CD8-positive, alpha-beta memory T cell (primary cell): ENCODE measurements at places on chromosomes 11 and 22. TPM values are rescaled to one million over a fixed set of nuclear protein-coding genes. Genes with fewer than 3 reads are reported as not detected.

GRCh38 chr22:49713003-49713402, 114.7 kb downstream of the BRD1 start:
- no peak for DNase-seq

GRCh38 chr11:126185259-126186024, 26.0 kb downstream of the RPUSD4 start:
- DNase-seq, result no peak

- no peak for DNase-seq
Observed at GRCh38 chr11:8288824-8289491, 25.3 kb upstream of the LMO1 start.

GRCh38 chr22:46162285-46162684, 12.0 kb downstream of the PPARA start:
- no peak for DNase-seq

DNA sequence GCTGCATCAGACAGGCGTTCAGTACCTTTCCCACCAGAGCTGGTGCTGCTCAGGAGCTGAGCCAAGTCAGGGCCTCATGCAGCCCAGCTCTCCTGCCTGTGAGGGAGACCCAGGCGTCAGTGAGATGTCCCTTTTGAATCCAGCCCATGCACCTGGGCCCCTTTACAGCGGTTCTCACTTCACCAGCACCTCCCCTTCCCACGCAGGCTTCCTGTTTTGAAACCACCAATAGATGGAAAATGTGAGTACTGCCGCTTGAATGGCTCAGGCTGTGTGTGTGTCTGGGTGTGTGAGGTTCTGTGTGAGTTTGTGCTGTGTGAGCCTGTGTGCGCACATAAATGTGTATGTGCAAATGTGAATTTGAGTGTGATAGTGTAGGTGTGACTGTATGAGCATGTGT, 88.4 kb downstream of the UBASH3B start:
- DNase-seq, result peak; percentile 55

- no peak for DNase-seq
Observed at GRCh38 chr11:856397-856796, 13.7 kb downstream of the TSPAN4 start.

GRCh38 chr11:95134491-95134890, 44.8 kb downstream of the ENDOD1 start:
- no peak for DNase-seq

DNA sequence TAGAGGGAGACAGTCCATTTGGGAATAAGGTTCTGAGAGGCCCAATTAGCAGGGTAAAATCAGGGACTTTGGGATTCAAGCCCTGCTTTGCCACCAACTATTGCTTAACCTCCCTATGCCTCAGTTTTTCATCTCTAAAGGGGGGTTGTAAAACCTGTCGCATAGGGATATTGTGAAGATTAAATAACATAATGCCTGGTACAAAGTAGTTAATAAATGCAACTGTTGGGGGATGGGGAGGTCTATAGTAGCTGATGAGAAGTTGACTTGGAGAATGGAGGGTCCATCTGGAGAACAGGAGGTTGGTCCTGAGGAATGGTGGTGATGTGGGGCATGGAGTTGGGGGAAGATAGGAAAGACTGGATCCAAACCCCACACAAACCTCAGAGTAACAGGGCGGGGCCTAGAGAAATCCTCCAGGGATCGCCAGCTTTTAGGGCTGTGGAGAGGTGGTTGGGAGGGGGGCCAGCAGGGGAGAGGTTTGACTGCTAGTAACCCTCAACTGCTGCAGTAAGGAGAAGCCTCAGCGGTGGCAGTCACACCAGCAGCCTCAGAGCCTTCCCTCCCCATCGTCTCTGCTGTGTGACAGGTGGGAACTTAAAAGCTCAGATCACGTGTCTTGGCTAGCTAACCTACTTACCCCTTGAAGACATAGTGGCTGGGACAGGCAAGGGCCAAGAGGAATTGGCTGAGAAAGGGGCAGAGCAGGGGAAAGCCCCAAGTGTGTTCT, 1.1 kb upstream of the ABCG4 start:
- no peak for DNase-seq

The FAM118A gene
- 28.4 TPM for total RNA-seq

The ATG2A gene
- total RNA-seq, result 25.7 TPM

The CAT gene
- total RNA-seq, result 23.4 TPM

The PGR gene
- not detected for total RNA-seq

The FXYD2 gene
- 5.4 TPM for total RNA-seq
